Neural progenitor cell (in vitro differentiated cells): ENCODE measurements at places on chromosomes 4 and X.

- no peak for DNase-seq
Measured at GRCh38 chrX:141320801-141321200, 78.5 kb upstream of the SPANXC start.

- peak; percentile 20 for DNase-seq
Measured at GRCh38 chrX:33726281-33727160, 405.6 kb downstream of the FAM47A start.

DNA sequence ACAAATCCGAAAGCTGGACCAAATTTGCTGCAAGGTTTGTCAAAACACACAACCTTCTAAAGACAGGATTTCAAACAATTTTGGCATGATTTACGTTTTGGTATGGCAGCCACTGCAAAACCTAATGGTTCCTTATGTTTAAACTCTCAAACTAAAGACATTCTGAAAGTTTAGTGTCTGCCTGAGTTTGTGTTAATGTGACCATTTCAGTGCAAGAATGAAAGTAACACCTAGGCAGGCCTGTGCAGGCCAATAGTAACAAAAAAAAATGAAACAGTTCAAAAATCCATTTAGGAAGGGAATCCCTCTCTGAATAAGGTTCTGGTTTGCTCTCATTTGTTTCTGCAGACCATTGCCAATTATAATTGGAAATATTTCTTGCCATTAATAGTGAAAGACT lies 1.9 kb upstream of the LDB2 start:
- DNase-seq = no peak

DNA sequence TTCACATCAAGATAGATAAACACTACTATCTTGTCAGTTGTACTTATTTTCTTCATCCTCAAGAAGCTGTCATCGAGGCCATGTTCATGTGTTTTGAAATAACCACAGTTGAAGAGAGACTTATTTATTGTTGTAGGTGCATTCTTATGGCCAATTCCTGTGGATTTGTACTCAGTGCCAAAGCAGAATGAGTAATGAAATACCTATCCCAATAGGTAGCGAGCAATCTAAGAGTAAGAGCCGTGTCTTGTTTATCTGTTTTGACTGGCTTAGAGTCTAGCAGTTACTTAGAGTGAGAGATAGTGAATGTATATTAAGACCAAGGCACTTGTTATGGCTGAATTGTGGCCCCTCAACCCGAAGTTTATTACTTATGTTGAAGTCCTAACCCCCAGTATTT lies 631.0 kb upstream of the SPANXN1 start:
- DNase-seq = no peak

DNA sequence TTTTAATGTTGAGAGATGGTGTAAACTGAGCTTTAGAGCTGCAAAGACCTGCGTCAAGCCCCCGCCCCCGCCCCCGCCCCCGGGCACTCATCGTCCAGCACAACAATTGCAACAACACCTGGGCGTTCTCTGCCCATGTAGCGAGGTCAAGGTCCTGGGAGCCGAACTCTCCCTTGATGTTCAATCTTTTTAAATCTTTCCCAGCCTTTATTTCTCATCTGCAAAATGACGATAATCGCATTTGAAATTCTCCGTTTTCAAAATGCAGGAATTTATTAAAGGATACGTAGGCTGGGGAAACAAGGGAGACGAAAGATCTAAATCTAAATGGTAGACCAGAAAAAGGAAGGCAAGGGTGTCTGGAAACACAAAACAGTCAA lies 648 bp upstream of the MSMO1 start:
- DNase-seq = peak; percentile 22

DNA sequence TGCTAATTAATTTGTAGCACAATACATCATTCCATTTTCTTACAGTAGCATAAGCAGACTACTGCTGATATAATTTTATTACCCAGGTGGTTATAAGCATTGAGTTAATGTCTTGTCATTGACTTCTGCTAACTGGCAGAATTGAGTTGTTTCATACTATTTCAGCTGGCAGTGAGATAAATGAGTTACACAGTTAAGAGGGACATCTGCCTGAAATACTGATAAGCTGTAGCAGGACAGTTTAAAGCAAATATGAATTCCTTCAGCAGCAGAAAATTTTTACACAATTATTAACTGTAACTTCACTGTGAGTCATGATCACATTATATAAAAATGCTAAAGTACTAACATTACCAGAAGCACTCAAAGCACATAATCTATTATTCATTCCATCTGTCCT lies 326.8 kb downstream of the INPP4B start:
- DNase-seq = no peak

GRCh38 chr4:80173841-80174240 lies 23.5 kb upstream of the PRDM8 start:
- no peak for DNase-seq

DNA sequence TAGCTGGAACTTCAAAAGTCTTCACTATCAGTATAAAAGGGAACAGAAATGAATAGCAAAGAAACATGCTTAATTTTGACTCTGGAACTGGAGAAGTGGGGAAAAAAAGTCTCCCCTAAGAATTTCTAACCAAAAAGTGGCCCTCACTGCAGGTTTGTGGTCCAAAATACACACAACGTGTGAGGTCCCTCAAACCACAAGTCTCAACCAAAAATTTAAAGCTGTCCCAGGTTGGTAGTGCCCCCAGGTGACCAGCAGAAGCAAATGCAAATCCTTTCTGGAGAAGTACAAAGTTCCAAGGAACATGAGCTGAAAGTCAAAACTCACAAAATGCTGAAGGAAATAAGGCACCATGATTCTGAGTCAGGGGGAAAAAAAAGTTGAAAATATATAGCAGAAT lies 23.6 kb upstream of the VAMP7 start:
- no peak for DNase-seq

DNA sequence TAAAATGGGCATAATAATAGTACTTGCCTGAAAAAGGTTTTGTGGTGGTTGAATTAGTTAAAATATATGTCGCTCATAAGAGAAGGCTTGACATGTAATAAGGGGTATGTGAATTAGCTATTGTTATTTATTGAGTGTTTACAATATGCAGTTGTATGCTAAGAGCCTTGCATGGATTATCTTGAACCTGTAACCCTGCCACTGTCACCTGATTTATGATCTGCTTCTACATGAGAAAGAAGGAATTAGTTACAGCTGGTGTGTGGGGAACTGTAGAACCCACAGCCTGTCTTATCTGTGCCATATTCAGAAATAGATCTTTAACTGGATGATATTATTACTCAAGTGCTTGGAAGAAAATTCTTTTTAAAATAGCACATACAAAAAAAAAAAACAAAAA lies 227.7 kb downstream of the LDB2 start:
- no peak for DNase-seq

DNA sequence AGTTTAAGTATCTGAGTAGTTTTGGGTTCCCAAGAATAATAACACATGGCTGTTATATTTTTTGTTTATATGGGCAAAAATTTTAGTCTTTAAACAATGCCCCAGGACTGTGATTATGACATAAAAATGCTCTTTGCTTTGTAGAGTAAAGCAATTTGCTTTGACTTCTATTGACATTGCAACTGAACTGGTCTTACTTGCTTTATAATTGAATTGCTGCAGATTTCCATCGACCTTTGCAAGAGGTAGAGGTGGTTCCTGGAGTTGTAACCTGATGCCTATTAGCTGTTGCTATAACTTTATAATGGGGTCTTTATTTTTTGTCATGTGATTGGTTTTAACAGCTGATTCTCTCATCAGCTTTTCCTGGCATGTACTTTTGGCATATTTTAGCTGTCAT lies 302.9 kb downstream of the ARHGAP10 start:
- no peak for DNase-seq

DNA sequence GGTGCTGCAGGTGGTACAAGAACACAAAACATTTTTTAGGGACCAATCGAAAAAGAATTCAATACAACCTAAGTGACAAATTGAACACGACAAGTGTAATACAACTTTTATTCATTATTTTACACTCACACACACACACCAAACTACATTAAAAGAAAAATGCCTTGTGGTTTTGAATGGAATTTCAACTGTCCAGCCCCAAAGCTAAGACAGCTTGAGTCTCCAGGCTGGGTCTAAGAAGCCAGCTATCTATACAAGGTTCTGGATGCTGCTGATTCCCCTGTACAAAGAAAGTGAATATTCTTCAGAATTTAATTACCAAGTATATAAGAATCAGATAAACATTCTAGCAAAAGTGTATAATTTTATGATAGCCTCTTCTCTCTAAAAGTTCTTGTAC lies 118.2 kb downstream of the PPP3CA start:
- no peak for DNase-seq

DNA sequence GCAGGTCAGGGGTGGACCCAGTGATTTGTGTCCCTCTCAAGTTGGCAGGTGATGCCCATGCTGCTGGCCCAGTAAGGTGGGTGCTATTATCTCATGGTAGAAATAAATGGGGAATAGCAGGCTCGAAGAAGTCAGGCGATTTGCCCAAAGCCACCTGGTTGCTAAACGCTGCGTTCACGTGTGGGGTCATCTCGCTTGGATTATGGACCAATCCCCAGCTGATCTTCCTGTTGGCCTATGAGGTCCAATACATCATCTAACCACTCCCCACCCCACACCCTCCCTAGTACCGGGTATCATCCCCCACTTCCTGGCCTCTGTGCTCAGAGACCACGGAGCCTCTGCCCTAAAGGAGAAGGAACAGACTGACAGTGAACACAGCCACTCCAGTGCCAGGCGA lies 18.3 kb upstream of the MSX1 start:
- DNase-seq = no peak

GRCh38 chr4:73662709-73663546 lies 42.7 kb upstream of the RASSF6 start:
- no peak for DNase-seq

DNA sequence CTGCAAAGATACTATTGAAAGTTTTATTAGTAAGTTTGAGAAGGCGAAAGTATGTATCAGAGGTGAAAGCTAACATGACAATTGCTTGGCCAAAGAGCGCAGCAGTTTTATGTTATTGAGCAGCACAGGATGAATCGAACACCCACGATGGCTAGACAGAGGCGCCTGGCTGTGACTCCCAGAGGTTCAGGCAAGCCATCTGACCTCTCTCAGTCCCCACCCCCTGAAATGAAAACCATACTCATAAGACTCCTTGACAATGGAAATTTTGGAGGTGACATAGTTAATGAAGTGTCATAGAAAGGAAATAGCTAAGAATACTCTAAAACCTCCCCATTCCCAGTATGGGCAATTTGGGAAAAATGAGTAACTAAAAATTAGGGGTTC lies 70.6 kb downstream of the MGST2 start:
- peak; percentile 43 for DNase-seq

GRCh38 chr4:95294321-95294720 lies 254.5 kb downstream of the UNC5C start:
- DNase-seq = no peak

DNA sequence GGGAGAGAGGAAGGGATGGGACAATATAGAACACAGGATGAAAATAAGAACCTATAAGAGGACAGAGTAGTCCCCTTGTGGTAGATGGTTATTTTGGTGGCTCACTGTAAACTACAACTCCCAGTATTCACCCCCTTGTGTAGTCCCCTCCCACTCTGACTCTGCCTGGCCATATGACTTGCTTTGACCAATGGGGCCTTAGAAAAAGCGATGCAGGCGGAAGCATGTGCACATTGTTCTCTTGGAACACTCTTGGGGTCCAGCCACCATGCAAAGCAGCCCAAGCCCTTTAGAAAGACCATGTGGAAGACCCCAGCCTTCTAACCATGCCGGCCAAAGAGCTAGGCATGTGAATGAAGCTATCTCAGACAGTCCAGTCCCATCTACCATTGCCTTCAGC lies 415.0 kb downstream of the BCOR start:
- no peak for DNase-seq

DNA sequence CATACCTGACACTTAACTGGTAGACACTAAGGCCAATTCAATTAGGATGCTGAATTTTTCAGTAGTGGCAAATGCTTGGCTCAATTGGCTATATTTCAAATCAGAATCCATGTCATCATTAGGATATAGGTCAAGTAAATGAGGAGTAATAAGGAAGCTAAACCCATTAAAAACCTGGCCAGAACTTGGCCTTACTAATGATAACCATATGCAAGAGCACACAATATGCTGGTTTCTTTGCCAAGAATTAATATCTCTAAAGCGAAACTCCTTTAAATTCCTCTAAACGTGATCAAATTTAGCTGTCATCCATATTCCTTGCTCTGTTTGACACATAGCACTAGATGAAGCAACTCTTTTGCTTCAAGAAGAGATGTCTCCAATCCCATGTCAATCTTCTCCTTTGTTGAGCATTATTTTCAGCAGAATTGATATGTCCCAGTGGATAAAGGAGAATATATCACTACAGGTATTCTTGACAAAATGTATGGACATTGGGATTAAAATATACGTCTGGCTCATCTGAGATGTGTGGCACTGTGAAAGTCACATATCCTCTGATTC lies 206.1 kb upstream of the ANKRD50 start:
- no peak for DNase-seq

DNA sequence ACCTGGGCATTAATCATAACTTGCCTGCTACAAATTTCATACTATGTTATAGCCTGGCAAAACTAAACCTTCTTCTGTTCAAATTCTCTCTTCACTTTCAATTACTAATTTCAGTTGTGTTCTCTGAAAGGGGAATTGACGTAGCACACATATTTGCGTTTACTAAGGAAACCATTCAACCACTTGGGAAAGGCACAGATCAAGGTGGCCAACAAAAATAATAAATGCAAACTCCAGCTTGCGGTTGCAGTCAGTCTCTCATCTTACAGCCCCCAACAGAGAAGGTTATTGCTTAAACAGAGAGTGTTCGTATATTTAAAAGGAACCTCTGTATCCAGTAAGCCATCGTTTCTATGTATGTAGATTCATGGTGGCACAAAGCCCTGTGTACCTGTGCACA lies 4.0 kb downstream of the SRPX start:
- DNase-seq = no peak

- no peak for DNase-seq
Measured at GRCh38 chr4:60575336-60575735, 624.8 kb upstream of the ADGRL3 start.

- DNase-seq = peak; percentile 74
Measured at GRCh38 chrX:14095702-14096101, 66.0 kb upstream of the GEMIN8 start.

- peak; percentile 43 for DNase-seq
Measured at GRCh38 chr4:39976945-39977488, 694 bp downstream of the PDS5A start.

- DNase-seq = no peak
Measured at GRCh38 chrX:134658002-134658759, at the start of gene PLAC1. TSS of gene PLAC1 (minus strand) at chrX:134658471. CDS start at chrX:134566682, 91,789 bp downstream.

DNA sequence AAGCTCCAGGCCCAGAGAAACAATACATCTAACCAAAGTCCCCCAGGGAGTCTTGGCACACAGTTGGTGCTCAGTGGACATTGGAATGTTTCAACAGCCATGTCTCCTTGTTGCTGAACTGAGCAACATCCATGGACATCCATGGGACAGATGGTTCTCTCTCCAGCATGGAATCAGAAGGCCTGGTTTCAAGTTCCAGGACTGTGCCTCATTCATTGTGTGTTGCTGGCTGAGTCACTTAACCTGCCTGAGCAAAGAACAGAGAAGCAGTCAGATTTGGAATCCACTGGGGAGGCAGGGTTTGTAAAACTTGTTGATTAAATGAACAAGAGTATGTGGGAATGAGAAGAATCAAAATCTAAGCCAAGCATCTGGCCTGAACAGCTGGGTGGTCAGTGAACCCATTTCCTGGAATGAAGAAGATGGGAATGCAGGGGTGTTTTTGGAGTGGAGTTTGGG lies 147.9 kb downstream of the CHIC2 start:
- DNase-seq = no peak

GRCh38 chr4:132593717-132594400 lies 555.2 kb upstream of the PCDH10 start:
- no peak for DNase-seq

GRCh38 chrX:9875801-9876200 lies 89.6 kb downstream of the SHROOM2 start:
- DNase-seq = no peak
